ENCODE measurements at places on chromosomes 11 and 22.

- peak; percentile 25 for DNase-seq
Observed at GRCh38 chr11:106087815-106088435, 10.5 kb downstream of the AASDHPPT start.

DNA sequence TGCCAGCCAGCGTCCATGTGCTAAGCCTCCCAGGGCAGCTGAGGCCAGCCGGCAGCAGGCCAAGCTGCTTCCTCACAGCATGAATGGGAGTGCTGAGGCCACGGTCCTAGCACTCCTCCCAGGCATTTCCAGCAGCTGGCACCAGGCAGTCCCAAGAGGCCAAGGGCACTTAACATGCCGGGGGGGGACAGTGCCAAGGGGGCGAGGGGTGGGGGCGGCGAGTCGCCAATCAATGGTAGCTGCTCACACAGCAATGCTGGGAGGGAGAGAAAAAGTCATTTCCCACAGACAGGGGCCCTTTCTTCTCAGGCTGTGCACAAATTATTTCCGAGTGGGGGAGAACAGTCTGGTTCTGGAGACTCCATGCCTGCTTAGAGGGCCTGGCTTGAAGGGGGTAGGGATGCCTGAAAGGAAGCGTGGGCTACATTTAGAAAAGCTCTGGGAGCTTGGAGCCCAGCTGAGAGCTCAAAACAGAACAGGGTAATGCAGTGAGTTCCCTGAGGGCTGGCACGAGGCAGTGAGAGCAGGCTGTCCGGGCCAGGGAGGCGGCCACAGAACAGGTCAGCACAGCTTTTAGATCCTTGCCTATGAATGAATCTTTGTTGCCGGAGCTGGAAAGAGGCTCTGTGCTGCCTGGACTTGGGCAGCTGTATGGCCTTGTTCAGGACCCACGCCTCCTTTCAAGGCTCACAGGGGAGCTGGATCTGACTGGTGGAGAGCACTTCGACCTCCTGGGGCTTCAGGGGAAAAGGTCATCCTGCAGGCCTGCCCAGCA, 14.4 kb upstream of the TBC1D10A start:
- no peak for DNase-seq

GRCh38 chr11:41177791-41178190, 281.7 kb downstream of the LRRC4C start:
- no peak for DNase-seq

- no peak for DNase-seq
Observed at GRCh38 chr11:6228520-6228919, 5.9 kb downstream of the FHIP1B start.

DNA sequence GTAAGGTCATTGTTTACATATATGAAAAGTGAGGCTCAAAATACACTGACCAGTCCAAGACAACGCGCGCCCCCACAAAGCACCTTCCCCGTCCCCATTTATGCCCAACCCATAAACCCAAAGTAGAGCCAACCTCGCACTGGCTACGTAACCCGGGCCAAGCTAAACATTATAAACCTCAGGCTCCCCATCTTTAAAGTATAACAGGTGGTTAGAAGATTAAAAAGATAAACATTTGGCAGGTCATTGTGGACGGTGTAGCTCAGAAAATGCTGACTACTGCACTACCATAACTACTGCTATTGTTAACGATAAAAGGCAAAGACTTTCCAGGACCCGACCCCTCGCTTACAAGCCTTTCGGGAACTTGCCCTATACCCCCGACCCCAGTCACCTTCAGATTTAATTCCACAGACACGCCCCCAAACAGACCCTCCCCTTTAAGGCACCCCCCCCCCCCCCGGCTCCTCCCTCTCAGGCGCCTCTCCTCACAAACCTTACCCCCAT, 470 bp downstream of the NUMA1 start:
- no peak for DNase-seq

DNA sequence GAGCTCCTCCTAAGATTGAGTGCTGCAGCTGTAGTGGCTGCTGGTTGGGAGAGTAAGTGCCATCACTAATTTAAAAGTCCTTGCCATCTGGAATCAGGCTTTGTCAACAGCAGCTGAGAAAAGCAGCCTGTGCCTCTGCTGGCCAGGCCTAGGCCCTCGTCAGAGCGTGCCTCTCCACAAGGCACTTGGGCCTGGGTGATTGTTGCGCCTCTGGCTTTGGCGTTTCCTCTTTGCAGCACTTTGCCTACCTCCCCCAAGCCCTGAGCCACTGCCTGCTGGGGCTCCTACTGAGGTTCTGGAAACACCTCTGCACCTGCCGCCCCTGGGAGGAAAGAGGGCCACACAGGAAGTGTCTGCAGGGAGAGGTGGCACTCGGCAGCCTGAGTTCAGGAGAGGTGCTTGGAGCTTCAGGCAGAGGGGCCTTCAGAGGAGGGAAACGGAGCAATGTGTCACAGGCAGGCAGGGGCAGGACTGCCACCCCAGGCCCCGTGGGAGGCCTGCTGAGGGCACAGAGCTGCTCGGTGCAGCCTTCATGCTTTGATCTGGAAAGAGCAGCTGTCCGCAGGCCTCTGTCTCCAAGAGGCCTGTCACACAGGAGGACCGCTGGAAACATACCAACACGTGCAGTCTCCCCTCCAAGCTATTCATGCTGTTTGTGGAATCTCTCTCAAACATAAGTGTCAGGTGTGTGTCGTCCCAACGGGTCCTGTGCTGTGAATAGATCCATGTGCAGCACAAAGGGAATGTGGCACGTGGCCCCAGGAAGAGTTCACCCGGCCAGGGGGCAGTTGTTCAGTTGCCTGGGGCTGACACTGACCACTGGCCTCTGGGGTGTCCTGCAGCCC, 61.5 kb upstream of the EMID1 start:
- no peak for DNase-seq

DNA sequence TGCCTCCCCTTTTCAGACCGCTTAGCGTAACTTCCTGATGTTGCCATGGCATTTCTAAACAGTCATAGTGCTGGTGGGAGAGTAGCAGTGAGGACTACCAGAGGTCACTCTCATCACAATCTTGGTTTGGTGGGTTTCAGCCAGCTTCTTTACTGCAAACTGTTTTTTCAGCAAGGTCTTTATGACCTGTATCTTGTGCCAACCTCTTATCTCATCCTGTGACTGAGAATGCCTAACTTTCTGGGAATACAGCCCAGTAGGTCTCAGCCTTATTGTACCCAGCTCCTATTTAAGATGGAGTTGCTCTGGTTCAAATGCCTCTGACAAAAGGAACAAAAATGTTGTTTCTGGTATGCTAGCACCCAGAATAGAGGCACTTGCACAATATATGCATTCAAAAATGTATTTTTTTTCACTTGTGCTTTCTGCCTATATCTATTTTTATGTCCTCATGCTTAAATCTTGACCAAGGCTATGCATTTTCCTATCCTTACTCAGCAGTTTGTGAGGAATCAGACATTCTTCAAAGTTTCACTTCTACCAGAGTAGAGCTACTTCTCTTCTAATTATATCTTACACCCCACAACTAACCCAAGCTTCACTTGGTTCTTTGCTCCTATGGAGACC, 16.1 kb upstream of the OR51M1 start:
- no peak for DNase-seq

DNA sequence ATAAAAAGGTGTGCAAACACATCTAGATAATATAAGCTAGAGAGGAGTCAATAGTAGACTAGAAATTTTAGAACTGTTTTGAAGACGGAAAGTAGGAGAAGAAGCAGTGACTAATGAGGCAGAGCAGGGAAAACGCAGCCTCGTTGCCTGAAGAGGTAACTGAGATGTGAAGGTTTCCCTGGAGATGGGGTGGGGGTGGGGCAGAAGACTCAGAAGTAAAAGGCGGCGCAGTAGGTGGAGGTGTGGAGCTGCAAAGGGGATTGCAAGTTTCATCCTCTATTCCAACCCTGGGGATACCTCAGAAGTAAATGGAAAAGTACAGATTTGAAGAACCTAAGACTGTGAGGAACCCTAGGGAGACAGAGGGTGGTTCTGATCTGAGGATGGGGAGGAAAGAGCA, 109.5 kb downstream of the TMPRSS5 start:
- no peak for DNase-seq

DNA sequence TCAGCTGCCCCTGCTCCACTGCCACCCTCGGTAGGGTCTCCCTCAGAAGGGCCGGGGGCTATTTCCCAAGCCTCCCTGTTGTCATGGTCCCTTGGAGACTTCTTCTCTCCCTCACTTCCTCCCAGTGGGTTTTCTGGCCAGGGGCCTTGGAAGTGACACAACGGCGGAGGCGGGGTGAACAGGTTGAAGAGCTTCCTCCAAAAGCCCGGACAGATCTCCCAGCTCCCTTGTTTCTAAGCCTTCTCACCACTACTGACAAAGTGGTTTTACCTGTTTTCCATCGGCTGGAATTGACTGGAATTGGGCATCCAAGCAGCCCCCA, 14.5 kb downstream of the MYH9 start:
- DNase-seq = no peak

DNA sequence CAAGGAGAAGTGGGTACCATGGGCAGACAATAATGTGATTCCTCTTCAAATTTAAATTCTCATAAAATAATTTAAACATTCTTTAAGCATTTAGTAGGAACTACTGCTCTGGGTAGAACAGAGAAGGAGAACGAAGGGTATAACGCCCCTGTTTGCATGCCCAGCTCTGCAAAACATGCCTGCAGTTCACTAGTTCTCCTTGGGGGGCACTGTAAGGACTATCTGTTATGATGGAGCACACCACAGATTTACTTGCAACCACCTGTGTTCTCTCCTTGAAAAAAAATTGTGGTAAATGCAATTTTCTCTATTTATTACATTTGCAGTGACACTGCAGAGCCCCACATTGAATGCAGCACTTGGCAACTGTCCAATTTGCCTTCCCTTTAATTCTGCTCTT, 100.3 kb downstream of the GUCY1A2 start:
- DNase-seq = no peak

GRCh38 chr11:68256331-68256741, 15.4 kb downstream of the C11orf24 start:
- DNase-seq = no peak

GRCh38 chr11:71372693-71373657, 75.2 kb downstream of the DHCR7 start:
- DNase-seq = no peak

DNA sequence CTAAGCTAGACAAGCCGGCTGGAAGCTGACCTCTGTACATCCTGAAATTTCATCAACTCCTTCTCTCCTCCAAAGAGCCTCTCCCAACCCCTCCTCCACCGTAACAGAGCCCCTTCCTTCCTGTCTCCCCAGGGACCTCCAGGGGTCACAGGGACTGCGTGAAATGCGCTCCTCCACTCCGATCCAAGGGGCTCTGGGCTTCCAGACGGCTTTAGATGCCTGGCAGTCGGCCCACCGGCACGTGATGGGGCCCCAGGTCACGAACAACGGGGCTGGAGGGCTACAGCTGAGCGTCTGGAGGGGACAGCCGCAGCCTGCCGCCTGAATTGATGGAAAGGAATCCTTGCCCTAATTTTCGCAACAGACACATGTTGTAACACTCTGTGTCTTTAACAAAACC, 264.1 kb downstream of the MN1 start:
- DNase-seq = no peak

- no peak for DNase-seq
Observed at GRCh38 chr11:122178795-122179194, 62.8 kb upstream of the BLID start.

DNA sequence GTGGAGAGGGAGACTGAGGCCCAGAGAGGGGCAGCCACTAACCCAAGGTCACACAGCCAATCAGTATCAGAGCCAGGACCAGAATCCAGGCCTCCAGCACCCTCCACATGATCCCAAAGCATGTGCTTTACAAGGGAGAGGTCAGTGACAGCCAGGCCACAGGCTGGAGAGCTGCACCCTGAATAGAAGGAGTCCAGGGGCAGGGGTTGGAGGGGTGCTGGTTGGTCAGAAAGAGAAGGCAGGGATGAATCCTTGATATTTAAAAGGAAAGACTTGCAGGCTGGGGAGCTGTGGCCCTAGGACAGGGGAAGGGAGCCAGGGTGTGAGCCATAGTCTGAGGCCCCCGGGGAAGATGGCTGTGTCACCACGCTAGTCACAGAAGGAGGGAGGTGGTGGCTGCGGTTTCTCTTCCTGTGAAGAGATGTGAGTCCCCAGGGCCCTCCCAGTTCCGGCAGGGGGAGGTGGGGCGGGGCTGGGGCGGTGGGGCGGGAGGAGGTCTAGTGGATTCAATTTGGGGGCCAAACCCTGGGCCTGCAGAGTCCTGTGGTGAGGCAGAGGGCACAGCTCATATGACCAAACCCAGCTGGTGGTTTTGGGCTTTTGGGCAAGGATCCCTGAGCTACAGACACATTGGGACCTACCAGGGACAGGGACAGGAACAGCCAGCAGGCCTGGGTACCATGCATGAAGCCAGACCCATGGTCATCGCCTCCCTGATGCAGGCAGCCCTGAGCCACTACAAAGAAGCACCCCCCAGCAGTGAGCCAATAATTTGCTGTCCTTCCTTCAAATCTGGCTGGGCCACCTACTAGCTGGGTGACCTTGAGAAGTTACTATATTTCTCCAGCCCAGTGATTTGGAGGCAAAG, 14.0 kb downstream of the RAC2 start:
- DNase-seq = peak; percentile 92

GRCh38 chr11:125416981-125417935, 78.8 kb downstream of the FEZ1 start:
- DNase-seq = no peak

DNA sequence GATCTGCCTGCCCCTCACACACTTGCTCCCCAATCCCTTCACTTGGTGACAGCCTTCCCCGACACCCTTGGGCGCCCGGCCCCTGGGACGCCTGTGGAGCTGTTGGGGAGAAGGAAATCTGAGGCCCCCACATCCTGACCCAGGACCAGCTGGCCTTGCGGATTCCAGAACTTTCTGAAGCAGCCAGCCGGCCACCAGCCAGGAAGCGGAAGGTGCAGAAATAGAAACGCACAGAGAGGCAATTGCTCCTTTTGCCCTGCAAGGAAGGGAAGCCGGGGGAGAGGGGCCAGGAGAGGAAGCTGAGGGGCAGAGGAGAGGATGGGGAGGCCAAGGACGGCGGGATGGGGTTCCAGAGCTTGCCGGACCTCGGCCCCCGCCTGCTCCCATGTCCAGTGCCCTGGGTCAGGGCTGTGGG, 66.7 kb upstream of the LINC01488 start:
- no peak for DNase-seq
